ENCODE measurements at places on chromosomes 1 and 21.

GRCh38 chr1:6906783-6907182 lies 121.5 kb downstream of the CAMTA1 start:
- no peak for DNase-seq

DNA sequence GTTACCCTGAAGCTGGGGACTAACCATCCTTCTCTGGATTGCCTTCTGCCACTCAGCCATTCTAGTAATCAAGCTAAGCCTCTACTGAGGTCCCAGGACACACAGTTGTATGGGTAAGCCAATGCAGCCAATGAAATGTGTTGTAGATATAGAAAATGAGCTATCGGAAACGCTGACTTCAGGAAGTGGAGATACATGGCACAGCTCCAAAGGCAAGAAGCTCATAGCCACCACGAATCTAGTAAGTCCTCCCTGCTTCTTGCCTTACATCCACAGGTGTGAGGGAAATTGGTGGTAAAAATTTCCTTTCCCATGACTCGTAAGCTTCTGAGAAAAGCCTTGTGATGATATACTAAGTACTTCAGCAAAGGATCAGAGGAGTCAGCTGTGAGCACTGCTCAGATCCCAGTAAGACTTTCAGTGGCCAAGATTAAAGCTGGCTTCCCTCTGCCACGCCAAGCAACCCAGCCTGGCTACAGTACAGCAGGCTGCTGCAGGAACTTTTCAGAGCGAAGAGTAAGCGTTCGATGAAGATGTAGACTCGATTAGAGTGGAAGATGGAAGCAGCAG lies 117.7 kb downstream of the SIM2 start:
- DNase-seq: no peak

GRCh38 chr21:28253961-28254360 lies 738.7 kb downstream of the LTN1 start:
- no peak for DNase-seq

DNA sequence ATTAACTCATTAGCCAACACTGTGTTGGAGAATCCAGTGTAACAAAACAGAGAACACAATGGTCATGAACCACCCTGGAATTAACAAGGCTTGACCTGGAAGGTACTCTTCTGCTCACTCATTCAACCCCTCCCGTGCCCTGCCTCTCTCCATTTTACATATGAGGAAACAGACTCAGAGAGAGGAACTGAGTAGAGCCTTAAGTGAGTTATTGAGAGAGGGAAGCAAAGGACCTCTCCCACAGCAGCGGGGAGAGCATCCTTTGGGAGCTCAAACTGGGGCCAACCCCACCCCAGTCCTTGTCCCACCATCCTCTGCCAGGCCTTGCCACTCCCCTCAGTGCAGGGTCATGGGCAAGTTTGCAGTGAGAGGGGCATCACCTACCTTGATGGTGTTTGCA lies 1.4 kb downstream of the S100A12 start:
- no peak for DNase-seq

DNA sequence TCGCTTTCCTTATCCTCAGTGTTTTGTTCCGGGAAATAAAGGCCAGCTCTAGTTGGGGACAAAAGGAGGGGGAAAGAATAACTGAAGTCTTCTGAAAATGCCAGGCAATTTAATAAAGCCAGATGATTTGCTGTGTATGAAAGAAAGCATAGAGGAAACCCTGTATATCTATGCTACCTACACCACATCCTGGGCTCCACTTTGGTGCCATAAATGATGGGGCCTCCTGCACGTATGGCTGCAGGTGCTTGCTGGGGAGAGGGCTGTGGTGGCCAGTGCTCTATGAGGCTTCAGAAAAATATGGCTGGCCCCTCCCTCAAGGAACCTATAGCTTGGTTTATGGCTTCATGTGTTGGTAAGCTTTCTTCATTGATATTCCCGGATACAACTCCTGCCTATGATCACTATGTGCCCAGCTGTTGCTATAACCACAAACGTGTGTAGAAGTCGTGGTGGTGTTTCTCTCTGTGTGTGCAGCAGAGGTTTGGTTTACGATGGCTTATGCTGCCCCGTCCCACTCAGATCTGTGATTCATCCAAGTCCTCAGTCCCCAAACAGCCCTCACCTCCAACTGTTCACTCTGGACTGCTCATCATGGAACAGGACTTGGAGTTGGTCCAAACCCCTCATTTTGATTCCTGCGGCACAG lies 59.5 kb downstream of the BACE2 start:
- no peak for DNase-seq

DNA sequence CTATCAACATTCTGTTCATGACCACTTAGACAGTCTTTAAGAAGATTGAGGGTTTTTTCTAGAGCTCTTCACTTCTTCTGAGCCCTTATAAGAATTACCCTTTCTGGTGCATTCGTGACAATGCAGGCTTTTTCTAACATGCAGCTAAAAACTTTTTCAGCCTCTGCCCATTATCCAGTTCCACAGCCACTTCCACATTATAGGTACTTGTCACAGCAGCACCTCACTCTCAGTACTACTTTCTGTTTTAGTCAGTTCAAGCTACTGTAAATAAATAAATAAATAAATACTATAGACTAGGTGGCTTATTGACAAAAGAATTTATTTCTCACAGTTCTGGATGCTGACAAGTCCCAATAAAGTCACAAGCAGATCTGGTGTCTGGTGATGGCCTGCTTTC lies 284.4 kb upstream of the PKN2 start:
- no peak for DNase-seq

GRCh38 chr1:50651476-50652263 lies 228.4 kb upstream of the DMRTA2 start:
- DNase-seq: no peak

DNA sequence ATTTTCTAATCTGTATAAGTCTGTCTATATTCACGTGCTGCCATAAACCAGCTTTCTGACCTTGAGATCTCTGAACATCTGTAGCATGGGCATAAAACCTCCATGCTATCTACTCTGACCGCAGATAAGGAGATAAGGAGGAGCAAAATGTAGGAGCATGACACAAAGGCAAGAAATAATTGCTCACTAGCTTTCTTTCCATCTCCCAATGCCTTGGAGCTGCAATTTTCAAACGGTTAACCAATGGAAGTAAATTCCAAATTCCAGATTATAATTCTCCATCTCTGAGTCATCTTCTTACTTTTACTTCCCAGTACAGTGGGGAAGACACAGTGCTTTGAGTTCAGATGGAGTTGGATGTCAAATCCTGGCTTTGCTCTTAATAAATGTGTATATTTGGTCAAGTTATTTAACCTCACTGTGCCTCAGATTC lies 41.6 kb downstream of the CD58 start:
- DNase-seq: no peak

GRCh38 chr1:221439008-221439746 lies 302.7 kb downstream of the DUSP10 start:
- no peak for DNase-seq

DNA sequence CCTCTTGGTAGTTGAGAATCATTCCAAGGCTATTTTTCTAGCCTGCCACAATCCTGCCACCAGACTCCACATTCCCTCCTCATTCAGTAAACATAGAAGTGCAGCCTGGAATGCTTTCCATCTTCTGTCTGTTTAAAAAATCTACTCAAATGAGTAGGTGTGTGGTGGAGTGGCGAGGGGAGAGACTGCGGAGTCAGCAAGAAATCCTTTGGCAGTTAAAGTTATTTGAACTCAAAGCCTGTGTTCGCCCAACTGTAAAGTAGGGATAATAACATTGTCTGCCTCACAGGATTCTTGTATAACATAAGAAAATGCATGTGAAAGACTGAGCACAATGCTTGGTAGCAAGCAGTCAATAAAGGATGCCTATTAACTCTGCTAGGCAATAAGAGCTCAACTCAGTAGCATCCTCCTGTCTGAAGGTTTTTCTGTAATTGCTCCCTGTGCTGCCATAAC lies 22.2 kb upstream of the DPT start:
- no peak for DNase-seq

DNA sequence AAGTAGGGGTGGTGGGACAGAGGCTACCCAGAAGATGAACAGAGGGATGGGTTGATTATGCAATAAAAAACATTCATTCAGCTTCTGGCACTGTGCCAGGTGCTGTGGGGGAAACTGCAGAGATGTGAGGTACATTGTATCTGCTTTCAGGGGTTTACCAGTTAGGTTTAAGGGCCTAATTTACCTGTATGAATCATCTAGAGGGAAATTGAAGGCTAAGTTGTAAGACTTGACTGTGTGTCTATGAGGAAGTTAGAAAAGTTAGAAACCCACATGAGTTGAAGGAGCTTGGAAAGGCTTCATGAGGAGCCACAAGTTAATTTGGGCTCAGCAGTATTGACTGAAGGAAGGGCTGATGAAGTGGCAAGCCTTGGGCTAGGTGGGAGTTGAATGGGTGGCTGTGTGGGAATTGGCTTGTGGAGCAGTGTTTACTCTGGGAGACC lies 36.7 kb upstream of the APOBEC4 start:
- no peak for DNase-seq

GRCh38 chr21:41349619-41350390 lies 12.0 kb upstream of the MX2 start:
- no peak for DNase-seq

DNA sequence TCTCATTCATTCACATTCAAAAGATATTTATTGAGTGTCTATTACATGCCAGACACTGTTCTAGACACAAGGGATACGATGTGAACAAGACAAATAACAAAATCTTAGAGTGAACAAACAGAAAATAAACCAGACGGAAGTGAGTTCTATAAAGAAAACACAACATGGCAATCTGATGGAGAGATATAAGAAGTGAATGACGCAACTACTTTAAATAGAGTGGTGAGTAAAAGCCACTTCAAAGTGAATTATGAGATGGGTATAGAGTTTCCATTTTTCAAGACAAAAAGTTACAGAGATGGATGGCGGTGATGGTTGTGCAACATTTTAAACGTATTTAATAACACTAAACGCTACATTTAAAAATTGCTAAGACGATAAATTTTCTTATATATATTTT lies 75.4 kb downstream of the CEP170 start:
- no peak for DNase-seq

DNA sequence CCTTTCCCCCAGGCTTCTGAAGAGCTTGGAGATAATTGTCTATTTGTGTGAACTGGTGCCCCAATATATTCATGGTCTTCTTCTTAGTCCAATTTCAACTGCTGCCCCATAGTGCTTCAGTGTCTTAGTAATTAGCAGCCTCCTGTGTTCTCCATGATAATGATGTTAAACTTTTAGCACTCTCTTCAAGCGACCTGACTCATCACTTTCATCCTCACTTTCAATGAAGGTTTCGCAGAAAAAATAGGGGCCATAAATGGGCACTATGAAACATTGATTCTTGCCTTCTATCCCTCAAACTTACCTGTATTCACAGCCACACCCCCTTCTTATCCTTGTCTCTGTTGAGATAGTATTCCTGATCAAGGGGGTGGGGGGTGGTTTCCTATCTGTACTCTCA lies 210.6 kb downstream of the DNM3 start:
- DNase-seq: no peak

DNA sequence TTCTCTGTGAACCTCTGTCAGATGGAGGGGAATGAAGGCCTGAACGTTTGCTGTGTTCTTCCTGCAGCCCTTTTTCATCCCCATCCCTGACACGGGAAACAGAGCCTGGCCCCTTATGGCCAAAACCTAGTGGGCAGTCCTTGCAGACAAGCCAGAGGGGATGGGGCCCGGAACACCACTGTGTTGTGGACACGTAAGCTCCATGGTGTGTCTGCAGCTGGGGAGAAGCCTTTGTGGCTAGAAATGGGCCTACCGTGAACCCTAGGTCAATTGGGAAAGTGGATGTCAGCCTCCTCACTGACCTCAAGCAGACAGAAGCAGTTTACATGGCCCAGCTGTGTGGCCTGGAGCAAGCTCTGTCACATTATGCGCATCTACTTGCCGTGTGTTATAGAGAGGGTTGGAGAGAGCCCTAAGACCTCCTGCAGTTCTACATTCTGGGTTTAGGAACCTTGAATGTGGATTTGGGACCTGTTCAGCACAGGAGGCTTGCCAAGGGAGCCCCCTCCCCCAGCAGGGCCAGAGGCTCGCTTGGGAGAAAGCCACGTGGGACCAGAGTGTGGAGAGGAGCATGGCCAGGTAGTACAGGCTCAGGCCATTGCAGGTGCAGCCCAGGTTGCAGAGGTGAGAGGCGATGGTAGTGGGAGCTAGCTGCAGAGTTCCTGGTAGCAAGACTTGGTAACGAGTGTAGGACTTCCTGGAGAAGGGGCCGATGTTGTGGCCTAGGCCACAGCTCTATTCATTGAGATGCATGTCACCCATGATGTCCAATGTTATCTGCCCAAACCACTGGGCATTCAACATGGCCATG lies 20.7 kb downstream of the PARS2 start:
- no peak for DNase-seq

DNA sequence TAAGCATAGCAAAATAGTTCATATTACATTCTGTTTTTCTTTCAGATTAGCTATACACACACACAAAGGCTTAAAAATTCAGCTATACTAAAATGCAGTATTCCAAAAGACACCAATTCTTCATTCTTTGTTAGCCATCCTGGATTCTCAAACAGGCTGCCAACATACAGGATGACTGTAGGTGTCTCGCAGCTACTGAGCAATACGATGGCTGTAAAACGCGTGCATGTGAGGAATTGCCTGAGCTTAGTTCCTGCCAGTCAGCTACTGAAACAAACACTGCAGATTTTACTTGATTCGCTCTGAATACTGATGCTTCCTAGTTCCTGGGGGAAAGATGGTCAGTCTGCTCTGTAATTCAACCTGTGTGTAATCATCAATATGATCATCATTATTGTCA lies 24.7 kb upstream of the HMGN1 start:
- DNase-seq: no peak

- no peak for DNase-seq
Observed at GRCh38 chr1:204343802-204344201, 15.9 kb downstream of the PLEKHA6 start.

DNA sequence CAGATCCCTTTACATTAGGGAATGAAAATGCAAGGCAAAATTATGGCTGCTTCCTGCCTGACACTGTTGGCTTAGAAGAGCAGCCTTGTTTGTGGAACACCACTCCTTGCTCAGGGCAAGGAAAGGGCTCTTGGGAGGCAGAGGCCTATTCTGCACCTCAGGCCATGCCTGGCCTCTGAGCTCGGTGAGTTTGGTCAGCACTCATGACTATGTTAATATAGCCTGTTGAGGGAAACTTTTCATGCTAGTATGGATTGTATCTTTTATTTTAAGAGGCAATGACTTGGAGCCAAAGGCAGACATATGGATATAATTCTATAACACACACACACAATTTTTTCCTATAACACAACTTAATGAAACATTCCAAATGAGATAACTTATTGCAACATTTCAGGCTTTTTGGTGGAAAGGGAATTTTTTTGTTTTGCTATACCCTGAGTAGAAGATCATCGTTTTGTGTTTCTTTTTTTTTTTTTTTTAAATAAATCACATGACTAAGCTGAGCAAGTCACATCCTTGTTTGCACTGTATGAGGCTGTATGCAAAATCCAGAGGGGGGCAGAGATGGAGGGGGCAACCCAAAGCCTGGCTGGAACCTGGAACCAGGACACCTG lies 5.6 kb upstream of the YRDC start:
- DNase-seq: no peak
